ENCODE measurements at places on chromosomes 3 and 15.

GRCh38 chr3:66797889-66798560 lies 200.1 kb upstream of the KBTBD8 start:
- no peak for DNase-seq

DNA sequence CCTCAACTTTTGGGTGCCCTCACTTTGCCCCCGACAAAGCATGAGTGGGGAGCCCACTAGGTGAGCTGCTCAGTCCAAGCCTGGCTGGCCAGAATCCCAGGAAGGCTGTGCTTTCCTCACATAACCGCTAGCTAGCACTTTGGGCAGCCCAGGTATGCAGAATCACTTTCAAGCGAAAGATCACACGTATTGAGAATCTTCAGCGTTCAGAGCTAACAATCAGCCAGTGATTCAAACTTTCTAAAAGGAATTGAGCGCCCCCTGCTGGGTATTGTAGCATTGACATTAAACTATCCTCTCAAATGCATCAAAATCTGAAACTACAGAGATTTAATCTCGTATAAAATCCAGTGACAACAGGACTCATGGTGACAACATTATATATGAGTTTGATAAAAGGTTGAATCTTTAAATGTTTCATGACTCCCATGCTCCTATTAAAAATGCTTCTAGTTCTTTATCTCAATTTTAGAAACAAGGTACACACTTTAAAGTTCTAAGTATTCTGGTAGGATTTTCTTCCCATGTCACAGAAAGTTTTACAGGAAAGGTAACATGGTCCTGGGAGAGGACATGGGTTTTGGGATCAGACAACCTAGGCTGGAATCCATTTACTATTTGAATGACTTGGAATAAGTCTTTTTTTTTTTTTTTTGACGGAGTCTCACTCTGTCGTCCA lies 11.8 kb downstream of the ANAPC13 start:
- DNase-seq, result peak; percentile 87

DNA sequence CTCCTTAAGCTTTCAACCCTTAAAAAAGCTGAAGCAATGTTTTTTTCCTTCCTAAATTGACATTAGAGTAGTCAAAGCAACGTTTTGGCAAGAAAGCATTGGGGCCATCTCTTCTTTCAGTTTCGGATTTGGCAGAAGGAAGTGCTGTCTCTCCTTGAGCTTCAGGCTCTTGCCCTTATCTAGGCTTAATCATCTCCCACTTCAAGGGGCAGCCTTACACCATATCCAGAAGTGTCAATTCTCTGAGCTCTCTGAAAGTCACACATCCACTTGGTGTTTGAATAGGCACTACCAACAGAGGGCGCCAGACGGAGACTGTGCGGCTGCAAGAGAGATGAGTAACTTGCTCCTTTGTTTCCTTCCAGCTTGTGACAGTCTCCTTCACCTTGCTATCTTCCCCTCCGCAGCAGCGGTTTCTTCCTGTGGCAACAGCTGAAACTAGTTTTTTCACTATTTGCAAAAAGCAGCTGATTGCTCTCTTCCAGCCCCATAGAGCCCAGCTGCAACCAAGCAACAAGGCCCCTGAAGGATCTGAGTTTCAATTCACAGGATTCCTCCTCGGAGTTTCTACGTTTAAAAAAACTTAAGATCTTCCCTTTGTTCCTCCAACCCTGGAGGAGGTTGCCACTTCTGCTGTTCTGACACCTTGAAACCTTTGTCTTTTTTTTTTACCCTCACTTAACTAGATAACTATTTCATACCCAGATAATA lies 147.0 kb upstream of the SLCO3A1 start:
- peak; percentile 60 for DNase-seq

- no peak for DNase-seq
Observed at GRCh38 chr15:73691396-73691795, 7.2 kb downstream of the CD276 start.

DNA sequence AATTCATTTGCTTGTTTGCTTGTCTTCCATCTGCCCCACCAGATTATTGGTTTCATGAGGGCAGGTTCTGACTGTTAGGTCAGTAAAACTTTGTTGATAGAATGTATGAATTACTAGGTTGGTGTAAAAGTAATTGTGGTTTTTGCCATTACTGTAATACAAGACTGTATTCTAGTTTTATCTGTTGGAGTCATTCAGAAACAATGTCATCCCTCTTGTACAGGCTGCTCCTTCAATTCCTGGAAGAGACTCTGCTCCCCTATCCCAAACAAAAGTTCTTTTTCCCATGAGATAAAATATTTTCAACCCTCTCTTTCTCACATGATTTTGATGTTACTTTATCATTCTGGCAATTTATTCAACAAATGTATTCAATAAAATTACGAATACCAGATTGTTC lies 115.0 kb downstream of the CHST2 start:
- DNase-seq, result no peak

- no peak for DNase-seq
Observed at GRCh38 chr3:54835701-54836100, 92.2 kb downstream of the LRTM1 start.

GRCh38 chr3:196288141-196288460 lies 575 bp upstream of the PCYT1A start:
- no peak for DNase-seq

DNA sequence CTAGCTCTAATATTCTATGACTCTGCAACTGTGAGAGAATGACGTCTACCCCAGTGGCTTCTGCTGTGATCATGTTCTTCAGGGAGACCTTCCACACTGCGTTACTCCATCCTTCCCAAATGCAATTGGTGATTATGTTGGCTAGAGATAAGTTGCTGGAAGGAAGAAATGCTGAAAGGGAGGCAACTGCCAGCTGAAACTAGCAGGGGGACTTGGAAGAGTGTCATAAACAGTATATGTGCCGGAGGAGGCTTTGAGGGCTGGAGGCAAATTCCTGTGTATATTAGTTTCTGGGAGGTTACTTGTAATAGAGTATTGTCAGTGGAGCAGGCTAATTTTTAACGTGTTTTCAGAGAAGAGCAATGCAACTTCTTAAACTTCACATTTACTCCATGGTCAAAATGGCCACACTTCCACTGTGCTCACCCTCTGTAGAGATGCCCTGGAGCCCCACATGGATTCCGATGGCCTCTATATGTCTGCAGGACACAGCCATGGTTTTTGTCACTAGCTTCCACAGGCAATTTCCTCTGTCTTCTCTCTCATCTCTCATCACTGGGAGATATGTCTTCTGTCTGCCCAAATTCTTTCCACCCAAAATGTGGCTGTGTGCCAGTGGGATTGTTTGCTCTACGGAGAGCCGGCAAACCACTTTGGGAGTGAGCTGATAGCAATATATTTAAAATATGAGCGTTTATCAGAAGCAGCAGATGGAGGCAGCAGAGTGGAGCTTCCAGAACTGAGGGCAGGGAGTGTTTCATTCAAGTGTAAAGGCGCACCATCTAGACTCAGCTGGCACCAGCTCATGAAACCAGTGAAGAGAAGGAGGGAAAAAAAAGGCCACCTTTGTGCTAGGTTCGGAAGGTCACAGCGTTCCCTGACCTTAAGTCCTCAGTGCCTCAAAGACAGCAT lies 13.3 kb upstream of the CD47 start:
- DNase-seq, result peak; percentile 40

DNA sequence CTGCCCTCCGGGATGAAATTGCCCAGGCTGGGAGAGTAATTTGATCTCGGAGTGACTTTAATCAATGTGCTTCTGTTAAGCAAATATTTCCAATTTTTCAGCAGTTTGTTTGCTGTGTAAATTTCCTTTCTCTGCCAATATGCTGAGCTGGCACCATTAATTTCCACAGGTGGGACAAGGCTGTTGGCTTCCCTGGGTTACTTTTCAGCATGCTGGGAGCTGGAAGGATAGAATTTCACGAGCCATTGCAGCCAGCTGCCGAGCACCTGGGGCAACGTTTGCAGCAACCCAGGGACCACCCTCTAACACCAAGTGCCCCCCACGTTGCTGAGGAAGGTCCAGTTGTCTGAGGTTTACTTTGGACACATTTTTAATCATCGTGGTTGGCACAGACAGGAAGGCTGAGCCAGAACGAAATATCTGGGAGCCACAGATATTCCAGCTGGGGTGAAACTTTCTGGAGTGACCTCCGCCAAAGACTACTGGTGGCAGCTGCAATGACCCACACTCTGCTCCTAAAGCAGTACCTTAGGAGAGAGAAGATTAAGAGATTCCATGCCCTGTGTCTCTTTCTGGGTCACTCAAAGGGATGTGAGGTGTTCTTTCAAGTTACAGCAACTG lies 293.3 kb upstream of the RGMA start:
- DNase-seq, result no peak

- DNase-seq, result no peak
Observed at GRCh38 chr15:52566889-52567288, 1.9 kb downstream of the ARPP19 start.

DNA sequence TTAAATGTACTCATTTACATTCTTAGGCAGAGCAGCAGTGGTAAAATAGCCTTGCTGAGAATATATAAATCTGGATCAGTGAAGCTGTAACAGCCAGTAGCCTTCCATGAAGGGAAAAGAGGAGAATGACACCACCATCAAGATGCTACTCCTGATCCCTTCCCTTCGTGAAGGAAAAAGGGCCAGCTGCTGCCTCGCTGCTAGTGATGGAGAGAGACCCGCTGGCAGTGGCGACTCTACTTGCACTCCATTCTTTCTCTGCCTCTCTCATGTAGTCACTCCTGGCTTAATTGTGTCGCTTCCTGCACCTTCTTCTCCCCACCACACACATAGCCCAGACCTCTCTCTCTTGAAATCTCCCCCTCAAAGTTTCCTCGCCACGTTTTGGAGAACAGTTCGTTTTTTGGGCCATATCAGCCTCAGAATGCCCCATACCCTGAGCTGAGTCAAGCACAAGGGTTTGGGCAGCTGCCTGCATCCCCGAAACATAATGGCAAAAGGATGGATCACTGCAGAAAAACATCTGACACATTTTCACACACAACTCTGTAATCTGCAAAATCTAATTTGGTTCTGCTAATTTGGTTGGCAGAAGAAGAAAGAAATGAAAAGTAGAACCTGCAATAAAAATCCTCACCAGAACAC lies 460.3 kb upstream of the IL12A start:
- no peak for DNase-seq

DNA sequence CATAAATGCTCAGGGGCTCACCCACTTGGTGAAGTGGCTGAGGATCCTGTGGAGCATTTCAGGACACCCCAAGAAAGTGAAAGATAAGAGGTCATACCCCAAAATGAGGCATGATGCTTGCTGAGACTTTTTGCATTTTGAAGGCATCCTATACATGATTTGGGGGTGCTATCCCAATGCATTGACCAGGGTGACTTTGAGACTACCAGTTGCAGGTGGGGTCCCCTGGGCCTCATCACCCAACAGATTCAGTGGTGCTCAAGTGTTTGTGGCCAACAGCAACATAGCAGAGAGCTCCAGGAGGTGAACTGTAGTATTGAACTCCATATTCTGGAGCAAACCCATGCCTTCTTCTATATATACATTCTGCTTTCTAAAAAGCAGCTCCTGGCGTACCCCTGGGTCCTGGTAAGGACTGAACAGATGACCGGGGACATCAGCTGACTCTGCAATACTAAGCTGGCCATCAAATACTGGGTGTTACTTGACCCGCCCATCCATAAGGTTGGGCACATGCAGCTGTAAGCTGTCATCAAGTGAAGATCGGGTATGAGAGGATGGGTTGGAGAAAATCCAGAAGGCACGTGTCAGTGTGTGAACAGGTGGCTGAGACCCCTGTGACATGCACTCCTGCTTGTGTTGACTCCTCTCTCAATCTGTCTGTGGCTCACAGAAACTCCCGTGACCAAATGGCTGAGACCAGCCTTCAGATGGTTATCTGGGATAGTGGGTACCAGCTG lies 143.3 kb downstream of the KLF13 start:
- peak; percentile 11 for DNase-seq

DNA sequence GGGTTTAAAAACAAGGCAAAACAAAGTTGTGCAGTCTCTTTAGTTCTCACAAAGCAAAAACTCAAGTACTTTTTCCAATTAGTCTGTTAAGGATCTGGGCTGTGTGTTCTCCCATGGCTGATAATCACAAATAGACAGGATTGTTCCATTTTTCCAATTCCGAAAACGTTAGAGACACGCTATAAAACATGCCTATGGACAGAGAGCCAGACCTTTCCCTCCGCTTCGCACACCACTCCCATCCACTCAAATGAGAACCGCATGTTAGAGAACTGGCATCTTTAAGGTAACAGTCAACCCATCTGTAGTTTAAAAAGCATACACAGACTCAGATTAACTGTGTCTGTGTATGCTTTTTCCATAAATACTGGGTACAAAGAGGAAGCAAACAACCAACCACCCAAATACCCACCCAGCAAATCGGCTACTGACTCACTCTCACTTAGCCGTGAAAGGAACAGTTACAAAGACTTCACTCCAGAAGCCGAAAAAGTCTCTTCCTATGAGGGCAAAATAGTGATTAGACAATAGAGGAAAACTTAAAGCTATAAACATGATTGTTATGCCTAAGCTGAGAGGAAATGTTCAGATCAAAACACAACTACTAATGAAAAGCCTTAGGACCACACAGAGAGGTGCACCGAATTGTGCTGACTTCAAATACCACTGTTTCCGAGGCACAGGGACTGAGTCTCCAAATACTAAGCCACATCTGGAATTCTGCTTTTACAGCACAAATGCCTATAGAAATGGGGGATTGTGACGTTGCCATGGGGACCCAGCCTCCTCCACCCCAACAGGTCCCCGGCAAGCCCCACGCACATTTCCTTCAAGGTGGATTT lies 36.1 kb downstream of the IL17RD start:
- no peak for DNase-seq

DNA sequence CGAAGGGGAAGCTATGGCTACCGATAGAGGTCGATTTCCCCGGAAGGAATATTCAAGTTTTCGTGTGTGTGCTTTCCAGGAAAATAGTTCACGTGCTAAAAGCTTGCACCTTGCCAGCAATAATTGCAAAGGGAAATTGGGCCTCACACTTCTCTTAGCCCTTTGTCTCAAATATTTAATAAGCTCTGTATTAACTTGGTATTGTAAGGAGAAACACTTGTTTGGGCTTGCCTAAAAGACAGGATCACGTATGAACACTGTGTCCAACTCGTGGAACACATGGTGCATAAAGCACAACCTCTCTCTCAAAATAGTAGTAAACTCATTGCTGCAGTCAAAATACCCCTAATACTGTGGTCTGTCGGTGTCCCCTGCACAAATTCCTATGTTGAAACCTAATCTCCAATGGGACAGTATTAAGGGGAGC lies 352 bp upstream of the TMF1 start:
- no peak for DNase-seq

DNA sequence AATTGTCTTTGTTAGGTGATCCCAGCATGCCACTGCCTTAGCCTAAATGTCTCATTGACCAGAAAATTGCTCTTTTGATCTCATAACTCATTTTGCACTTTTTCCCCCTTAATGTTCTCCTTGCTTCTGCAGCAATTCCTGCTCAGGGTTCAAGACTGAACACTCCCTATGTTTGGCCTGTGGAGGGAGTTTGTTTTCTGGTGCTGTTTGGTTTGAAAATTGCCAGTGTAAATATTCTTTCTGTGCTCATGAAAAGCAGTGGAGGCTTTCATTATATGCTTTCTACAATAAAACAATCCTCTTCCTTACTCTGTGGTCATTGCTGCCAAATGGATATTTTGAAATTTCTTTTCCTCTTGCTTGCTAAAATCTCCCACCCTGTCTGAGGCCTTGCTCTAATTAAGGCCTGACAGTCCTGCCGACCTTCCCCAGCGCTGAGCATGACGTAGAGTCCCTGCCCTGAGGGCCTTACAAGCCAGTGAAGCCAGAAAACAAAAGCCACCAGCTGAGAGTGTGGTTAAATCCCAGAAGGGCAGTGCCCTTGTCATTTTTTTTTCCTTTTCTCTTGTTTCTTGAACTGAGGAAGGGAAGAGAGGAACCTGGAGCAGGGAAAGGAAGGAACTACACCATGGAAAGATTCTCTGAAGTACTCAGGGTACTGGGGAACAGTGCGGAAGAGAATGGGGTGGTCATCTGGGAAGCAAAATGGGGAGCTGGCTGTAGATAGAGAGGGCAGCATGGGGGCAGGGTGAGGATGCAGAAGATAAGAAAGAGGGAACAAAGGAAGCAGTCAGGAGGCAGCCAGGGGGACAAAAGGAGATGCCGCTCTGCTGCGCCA lies 24.8 kb downstream of the ZBTB38 start:
- no peak for DNase-seq
